ENCODE measurements at places on chromosomes 5 and 9.

GRCh38 chr5:140221697-140222223 is 46.8 kb downstream of the CYSTM1 start:
- DNase-seq = no peak

- no peak for DNase-seq
These were observed 8.8 kb downstream of the LHFPL2 start for GRCh38 chr5:78639791-78640190.

GRCh38 chr9:129327552-129328328 is 149.7 kb upstream of the IER5L start:
- no peak for DNase-seq

- DNase-seq = peak; percentile 33
These were observed 35.2 kb upstream of the SPATA31C2 start for GRCh38 chr9:88173378-88173999.

DNA sequence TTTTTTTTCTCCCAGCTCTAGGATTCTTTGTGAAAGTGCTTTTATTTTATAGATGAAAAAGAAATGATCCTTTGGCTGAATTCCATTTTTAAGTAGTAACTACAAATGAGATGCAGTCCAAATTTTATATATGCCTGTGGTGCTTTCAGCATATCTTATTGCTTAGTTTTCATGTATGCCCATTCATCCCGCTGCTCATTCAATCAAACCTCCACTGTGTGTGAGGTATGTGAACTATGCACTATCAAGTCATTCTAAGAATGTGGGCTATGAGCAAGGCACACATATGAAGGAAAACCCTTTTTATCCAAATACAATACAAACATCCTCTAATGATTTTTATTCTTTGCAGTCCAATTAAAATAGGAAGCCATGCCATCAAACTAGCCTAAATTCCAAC is 1069.1 kb upstream of the DMAC1 start:
- DNase-seq = no peak

DNA sequence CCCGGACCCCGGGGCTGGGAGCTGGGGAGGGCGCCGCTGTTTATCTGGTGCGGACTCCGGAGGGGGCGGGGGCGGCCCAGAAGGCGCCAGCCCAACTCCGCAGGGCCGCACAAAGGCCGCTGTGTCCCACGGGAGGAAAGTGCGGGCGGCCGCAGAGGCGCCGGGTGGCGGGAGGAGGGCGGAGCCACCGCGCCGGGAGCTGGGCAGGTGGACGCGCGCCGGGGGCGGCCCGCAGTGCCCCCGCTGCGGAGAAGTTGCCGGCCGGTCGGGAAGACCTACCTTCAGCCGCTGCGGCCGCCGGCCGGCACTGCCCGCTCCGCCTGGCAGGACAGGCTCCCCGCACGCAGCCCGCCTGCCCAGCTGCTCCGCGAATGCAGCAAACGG is 43.6 kb downstream of the NACC2 start:
- no peak for DNase-seq

GRCh38 chr9:136328622-136329041 is 1.3 kb downstream of the GPSM1 start:
- DNase-seq = no peak

Measured in T follicular helper cell (primary cell).